ENCODE measurements at places on chromosomes 5 and 9. TPM values are rescaled to one million over a fixed set of nuclear protein-coding genes. Genes with fewer than 3 reads are reported as not detected.

DNA sequence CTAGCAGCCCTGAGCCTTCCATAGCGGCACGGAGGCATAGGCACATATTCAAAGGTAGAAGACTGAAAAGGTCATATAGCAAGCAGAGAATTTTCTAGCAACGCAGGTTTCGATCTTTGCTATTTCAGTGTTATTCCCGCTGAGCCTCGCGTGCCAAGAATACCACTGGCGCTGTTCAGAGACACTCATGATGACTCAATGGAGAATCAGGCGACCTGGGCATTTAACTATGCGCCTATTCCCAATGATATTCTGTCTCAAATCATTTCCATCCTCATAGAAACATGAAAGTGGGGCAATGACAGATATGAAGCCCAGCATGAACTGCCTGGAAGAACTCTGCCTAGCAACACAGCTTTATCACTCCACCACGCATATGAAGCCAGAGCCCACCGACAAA is 59.9 kb downstream of the EFNA5 start:
- DNase-seq, result no peak

GRCh38 chr5:62521319-62521718 is 57.3 kb upstream of the LRRC70 start:
- no peak for DNase-seq

GRCh38 chr9:130139251-130139650 is 33.0 kb upstream of the NCS1 start:
- DNase-seq, result no peak

GRCh38 chr5:2691530-2691929 is 59.9 kb downstream of the IRX2 start:
- no peak for DNase-seq

GRCh38 chr5:133155326-133155969 is 103.6 kb downstream of the HSPA4 start:
- no peak for DNase-seq

The LNPEP gene
- total RNA-seq, result 40.4 TPM

The IL7R gene
- total RNA-seq, result 2.8 TPM

The SPINK7 gene
- total RNA-seq, result not detected

The N4BP3 gene
- total RNA-seq, result 0.98 TPM

The ZDHHC11B gene
- 2.1 TPM for total RNA-seq

The ORM1 gene
- total RNA-seq, result not detected

All from tibial nerve (tissue), 4 donors.